HFFc6 (cell line): ENCODE measurements at places on chromosomes 5 and 9. TPM values are rescaled to one million over a fixed set of nuclear protein-coding genes. Genes with fewer than 3 reads are reported as not detected.

The KLHL3 gene
- total RNA-seq = 0.52 to 1.5 TPM (median 1.3 TPM) in 3 replicates

The RNF145 gene
- 69.8 to 82.0 TPM (median 76.8 TPM) in 3 replicates for total RNA-seq

The MEIKIN gene
- total RNA-seq = not detected in 3 replicates

The PTGDS gene
- total RNA-seq = not detected in 3 replicates

The TAF11L7 gene
- total RNA-seq = not detected in 2 replicates

The OLFM1 gene
- total RNA-seq = 0.27 TPM in 1 of 3 replicates, not detected in the others

The PAEP gene
- not detected in 3 replicates for total RNA-seq

The NUTM2G gene
- total RNA-seq = not detected in 3 replicates

The NUTM2F gene
- not detected in 3 replicates for total RNA-seq

The PCDHGA9 gene
- 0.89 and 0.94 TPM in 2 replicates for total RNA-seq

The CD274 gene
- 12.2 to 20.5 TPM (median 12.9 TPM) in 3 replicates for total RNA-seq

The RGMB gene
- total RNA-seq = 229 to 320 TPM (median 253 TPM) in 3 replicates

The GAPT gene
- not detected in 3 replicates for total RNA-seq

The KDM3B gene
- 29.0 to 35.9 TPM (median 29.9 TPM) in 3 replicates for total RNA-seq

The C9orf152 gene
- total RNA-seq = not detected in 3 replicates

The FUT7 gene
- not detected in 3 replicates for total RNA-seq

The HMGCR gene
- 22.6 to 28.8 TPM (median 26.3 TPM) in 3 replicates for total RNA-seq

The PHF19 gene
- 49.6 to 80.4 TPM (median 75.4 TPM) in 3 replicates for total RNA-seq

The POLR3G gene
- total RNA-seq = 9.1 to 17.0 TPM (median 13.7 TPM) in 3 replicates

The WDR38 gene
- total RNA-seq = not detected in 3 replicates

The CDX1 gene
- not detected in 2 replicates for total RNA-seq

The SPINK13 gene
- not detected in 3 replicates for total RNA-seq

The MEF2C gene
- 4.4 and 12.6 TPM in 2 replicates for total RNA-seq

The MLANA gene
- not detected in 3 replicates for total RNA-seq

The IFNA2 gene
- not detected in 3 replicates for total RNA-seq
